ENCODE measurements at places on chromosomes 3 and 15.

- DNase-seq, result no peak
These were observed 524.5 kb upstream of the TGFBR2 start for GRCh38 chr3:30081904-30082303.

DNA sequence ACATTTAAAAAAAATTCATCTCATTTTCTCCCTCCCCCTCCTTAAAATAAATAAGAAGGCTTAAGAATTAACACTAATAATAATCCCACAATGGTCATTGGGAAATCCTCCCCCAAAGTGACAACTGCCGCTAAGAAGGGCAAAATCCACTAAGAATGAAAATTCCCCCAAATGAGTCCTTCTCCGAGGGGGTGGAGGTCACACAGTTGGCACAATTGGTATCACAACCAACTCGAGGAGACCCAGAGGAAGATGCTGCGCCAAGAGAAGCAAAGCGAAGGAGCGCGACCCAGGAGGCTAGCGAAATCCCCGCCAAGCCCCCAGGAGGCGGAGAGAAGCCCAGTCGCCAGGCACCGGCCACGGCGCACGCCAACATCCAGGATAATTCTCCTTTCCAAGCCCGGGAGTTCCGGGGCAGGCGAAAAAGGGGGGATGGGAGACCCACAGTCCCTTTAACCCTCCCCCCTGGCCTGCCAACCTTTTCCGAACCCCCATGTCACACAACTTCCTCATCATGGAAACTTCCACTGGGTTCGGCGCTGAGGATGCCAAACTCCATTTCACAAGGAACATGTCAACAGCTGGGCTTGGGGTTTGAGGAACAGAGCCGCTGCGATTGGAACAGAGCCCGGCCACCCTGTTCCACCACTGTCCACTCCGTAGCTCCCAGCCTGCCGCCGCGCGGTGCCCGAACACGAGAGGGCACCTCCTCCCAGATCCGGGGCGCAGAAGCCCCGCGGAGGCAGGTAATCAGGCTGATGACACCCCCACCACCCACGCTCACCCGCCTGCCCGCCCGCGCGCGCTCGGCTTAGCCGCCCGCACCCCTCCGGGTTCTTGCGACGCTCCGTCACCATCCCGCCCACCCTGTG lies 668 bp downstream of the THRB start:
- no peak for DNase-seq

- DNase-seq, result no peak
These were observed 98.7 kb upstream of the ANKRD28 start for GRCh38 chr3:15896500-15896899.

- DNase-seq, result no peak
These were observed 15.4 kb downstream of the NR2C2 start for GRCh38 chr3:14962762-14963161.

DNA sequence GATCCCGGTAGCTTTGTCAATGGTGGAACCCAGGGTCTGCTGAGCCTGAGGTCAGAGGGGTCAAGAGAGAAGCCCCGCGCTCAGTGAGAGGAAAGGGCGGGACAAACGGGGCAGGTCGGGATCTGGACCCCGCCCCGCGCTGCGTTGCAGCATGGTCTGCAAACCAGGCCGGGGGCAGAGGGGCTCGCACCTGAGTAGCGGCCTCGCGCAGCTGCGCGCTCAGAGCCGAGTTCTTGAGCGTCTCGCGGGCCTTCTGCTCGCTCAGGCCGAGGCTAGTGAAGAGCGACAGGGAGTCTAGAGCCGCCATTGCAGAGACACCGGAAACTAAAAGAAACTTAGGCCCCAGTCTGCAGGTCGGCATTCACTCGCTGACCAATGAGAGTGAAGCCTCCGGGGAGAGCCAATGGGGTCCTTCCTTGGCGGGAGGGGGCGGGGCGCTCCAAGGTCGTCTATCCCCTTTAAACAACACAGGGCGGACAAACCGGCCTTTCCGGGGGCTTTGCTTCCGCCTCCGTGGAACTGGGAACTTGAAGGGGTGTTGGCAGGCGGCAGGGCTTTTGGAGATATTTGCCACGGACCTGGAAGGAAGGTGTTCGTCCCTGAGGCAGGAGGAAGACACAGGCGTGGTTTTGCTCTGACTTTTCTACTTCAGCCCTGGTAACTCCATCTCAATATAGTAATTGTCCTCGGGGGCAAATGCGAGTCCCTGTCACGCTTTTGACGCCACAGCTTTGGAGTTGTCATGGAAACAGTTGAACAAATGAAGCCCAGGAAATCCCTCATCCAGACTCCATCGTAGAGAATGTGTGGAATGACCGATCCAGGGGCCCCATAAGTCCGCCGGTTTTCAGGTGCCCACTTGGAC lies at the start of gene QARS1:
Gene QARS1 (minus strand): TSS at position 331 of the 865 bp plus-strand sequence. CDS start 24 bp downstream, at position 307.
- DNase-seq, result peak; percentile 75

DNA sequence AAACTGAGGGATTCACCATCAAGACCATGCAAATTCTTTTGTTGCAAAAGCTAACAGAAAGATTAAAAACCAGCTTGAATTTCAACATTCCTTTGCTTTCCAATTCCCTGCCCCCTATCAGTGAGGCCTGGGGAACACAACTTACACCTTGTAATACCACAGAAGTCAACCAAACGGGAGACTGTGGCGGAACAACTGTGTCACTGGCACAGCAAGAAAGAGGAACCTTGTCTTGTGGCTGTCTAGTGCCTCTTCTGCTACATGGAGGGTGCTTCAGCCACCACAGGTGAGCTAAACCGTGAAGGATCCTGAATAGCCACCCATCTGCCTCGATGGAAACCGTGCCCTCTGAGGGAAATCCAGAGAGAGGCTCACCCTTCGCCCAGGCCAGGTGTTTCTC lies 11.4 kb downstream of the CCDC12 start:
- DNase-seq, result no peak

DNA sequence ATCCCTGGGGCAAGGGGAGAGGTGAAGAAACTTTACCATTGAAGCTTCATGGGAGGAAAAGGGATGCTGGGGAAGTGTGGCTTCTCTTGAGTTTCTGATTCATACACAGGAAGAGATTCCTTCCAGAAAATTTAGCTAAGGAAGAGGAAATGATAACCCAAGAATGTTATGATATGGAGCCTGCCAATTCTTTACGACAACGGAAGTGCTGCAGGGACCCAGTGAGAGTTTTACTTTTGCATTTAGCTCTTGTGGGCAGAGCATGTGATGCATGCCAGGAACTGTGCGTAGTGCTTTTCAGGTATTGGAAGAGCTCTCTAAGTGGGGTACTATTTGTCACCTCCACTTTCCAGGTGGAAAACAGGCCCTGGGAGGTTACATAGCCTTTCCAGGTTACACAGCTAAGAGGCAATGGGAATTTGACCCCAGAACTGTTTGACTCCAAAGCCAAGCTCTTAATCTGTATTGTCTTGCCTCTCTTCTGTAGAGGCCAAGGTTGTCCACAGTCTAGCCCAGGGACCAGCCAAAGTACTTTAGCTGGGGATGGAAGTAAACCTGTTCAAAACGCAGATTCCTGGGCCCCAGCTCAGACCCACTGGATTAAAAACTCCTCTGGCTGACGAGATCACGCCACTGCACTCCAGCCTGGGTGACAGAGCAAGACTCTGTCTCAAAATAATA lies 23.0 kb downstream of the CMTM7 start:
- no peak for DNase-seq

DNA sequence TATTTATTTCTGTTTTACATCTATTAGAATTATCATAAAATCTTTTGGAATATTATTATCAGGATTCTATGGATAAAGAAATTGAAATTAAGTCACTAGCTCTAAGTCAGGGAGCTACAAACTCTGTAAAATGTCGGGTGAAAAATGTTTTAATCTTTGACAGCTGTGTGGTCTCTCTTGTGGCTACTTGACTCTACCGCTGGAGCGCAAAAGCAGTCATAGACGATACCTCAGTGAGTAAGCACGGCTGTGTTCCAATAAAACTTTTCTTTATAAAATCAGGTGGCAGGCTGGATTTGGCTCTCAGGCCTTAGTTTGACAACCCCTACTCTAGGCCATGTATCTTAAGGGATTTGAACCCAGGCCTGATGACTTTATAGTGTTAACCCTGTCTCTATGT lies 88.5 kb upstream of the PFN2 start:
- no peak for DNase-seq

GRCh38 chr3:157128771-157129681 lies 30.9 kb downstream of the CCNL1 start:
- no peak for DNase-seq

GRCh38 chr15:94416820-94417219 lies 185.5 kb downstream of the MCTP2 start:
- DNase-seq, result no peak

- no peak for DNase-seq
These were observed 61.8 kb downstream of the OXNAD1 start for GRCh38 chr3:16326724-16327349.

GRCh38 chr3:127730666-127731295 lies 58.0 kb downstream of the ABTB1 start:
- no peak for DNase-seq

DNA sequence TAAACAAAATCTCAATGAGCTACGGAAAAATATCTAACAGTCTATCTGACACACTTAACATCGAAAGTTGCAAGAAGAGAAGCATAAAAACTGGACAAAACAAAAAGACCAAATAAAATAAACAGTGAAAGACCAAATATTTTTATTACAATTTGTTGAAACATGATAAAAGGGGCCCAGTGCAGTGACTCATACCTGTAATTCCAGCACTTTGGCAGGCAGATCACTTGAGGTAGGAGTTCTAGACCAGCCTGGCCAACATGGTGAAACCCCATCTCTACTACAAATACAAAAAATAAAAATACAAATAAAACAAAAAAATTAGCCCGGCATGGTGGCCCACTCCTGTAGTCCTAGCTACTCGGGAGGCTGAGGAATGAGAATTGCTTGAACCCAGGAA lies 914.0 kb upstream of the ALCAM start:
- no peak for DNase-seq

- no peak for DNase-seq
These were observed 93.2 kb upstream of the MEF2A start for GRCh38 chr15:99472416-99473145.

DNA sequence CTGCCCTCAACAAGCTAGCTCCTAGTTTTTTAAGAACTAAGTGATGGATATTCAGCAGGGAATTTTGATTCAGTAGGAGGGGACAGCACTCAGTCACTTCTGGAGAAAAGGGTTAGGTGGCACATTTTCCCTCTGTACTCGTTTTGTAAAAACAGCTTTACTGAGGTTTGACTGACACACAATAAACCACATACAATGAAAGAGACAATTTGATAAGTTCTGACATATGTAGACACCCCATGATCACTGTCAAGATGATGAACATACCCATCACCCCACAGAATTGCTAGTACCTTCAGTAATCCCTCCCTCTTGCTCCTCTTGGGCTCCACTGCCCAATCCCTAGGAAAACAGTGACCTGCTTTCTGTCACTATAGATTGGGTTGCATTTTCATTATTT lies 29.0 kb upstream of the PLAAT1 start:
- DNase-seq, result no peak

- no peak for DNase-seq
These were observed 13.6 kb upstream of the TATDN2 start for GRCh38 chr3:10234526-10235230.

- DNase-seq, result peak; percentile 32
These were observed 6.0 kb downstream of the MUC13 start for GRCh38 chr3:124928333-124929202.

GRCh38 chr3:186456731-186457191 lies 87.4 kb downstream of the CRYGS start:
- DNase-seq, result no peak

DNA sequence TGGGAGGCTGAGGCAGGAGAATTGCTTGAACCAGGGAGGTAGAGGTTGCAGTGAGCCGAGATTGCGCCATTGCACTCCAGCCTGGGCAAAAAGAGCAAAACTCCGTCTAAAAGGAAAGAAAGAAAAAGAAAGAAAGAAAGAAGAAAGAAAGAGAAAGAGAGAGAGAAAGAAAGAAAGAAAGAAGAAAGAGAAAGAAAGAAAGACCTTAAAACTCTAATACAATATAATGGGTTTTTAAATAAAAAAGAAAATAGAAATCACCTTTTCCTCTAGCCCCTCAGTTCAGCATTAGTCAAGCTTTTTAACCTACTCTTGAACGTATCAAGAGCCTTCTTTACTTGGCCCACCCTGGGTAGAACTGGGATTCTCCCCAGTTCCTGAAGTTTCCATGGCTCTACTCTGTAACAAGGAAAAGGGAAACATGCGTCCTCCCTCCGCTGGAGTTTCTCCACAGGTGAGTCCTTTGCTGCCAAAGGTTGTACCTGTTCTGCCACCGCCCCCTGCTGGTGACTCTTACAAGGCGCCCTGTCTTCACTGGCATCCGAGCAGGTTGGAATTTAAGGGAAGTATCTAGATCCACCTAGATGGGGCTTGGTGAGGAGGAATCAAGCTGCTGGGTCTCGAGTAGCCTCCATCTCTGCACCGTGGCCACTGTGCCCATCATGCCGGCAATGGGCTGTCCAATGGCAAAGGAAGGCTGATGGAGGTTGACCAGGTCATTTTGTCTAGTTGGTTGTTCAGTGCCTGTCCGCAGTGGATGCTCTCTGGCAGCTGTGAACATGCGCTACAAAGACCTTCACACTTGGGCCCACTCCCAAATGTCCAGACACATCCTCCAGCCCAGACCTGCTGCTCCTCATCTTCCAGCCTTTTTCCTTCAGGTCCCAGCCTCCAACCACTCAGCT lies 20.6 kb upstream of the EPHB3 start:
- no peak for DNase-seq

- DNase-seq, result no peak
These were observed 130.8 kb downstream of the MYLK start for GRCh38 chr3:123753286-123753685.

DNA sequence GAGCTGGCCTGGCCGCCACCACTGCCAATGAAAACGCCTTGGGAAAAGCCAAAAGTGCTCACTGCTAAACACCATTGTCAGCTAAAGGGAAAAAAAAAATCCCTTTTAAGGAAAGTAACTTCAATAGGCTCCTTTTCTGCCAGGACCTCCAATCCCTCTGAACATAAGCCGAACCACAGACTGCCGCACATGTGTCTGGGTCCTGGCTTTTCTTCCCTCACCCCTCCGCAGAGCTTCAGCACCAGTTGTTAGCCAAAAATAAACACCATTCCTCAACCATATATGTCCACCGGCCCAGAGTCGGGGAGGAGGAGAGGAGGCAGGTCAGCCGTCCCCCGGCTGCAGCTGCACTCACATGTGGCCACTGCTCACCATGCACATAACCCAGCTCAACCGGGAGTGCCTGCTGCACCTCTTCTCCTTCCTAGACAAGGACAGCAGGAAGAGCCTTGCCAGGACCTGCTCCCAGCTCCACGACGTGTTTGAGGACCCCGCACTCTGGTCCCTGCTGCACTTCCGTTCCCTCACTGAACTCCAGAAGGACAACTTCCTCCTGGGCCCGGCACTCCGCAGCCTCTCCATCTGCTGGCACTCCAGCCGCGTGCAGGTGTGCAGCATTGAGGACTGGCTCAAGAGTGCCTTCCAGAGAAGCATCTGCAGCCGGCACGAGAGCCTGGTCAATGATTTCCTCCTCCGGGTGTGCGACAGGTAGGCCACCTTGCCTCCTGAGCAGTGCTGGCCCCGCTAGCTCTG lies at the start of gene FBXL22:
Gene FBXL22 (plus strand): TSS at position 350 of the 753 bp plus-strand sequence. CDS start 6 bp downstream, at position 356.
- no peak for DNase-seq
